ENCODE measurements at places on chromosomes 16 and 17.

DNA sequence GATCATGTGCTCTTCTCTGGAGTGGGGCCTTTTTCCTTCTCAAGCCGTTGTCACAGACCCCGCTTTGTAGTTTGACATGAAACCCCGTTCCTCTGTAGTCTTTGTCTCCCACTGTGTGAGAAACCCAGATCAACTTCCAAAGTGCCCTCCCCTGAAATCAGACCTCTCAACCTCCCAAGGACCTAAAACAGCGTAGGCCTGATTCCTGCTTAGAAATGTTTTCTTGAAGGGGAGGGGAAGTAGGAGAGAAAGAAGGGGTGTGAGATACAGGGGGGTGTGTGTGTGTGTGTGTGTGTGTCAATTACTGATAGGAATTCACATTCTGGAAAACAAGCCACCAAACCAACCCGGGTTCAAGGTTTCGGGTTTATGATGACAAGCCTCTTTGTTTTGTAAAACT, 1.4 kb downstream of the UBE2O start:
- no peak for DNase-seq

GRCh38 chr16:24111724-24112302, 144.3 kb upstream of the CACNG3 start:
- DNase-seq, result no peak

- DNase-seq, result no peak
Measured at GRCh38 chr17:32927201-32927723, 691 bp upstream of the TMEM98 start.

- DNase-seq, result peak; percentile 85
Measured at GRCh38 chr17:77191244-77191643, 50.5 kb downstream of the SEC14L1 start.

DNA sequence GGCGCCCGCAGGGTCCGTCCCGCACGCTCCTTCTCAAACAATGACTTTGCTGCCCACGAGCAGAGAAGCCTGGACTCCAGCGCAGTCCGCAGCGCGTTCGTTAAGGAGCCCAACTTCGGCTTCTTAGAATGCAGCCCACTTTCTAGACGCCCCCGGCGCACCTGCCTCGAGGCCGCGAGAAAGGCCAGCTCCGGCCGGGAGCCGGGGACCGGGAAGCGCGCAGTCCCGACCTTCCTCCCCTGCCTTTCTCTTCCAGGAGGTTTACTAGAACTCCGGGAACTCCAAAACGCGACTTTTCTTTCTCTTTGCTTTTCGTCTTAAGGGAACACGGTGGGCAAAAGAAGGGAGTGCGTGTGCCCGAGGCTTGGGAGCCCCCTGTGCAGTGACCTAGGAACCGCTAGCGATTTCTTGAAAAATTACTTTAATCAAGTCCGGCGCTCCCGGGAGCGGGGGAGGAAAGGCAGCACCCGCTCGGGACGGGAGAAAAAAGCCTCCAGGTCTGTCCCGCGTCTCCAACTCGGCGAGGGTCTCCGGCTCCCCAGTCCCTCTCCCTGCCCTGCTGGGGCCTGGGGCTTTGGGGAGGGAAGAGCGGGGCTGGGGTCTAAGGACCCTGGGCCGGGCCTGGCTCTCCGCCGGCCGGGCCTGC, 2.6 kb downstream of the HNF1B start:
- peak; percentile 16 for DNase-seq

DNA sequence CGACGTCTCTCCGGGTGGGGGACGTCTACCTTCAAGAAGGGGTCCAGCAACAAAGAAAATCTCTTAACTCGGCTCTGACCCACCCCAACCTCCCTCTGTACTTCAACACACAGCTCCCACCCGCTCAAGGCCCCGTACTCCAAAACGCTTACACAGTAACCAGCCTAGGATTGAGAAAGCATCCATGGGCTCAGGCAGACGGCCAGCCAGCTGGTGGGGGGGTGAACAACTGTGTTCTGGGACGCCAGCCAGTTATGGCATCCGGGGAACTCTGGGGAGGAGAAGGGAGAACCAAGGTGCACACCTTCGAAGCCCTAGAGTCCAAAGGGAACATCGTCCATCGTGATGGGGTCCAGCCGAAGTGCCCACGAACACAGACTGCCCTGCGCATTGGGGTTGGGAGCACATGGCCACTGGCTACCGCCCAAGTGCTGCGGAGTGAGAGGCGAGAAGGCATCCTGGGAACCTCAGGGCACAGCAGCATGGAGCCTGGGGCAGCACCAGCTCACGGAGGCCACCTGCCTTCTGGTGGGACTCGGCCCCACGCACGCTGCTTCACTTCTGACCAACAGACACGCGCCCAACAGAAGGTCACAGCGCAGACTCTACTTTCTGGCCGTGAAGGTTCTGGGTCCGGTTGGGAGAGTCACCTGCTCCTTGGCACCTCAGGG, 14.3 kb downstream of the SLC16A3 start:
- DNase-seq, result peak; percentile 73

GRCh38 chr17:42271779-42272035, 4.5 kb downstream of the STAT5B start:
- no peak for DNase-seq
